ENCODE measurements at places on chromosomes 4 and X.

- DNase-seq, result no peak
These were observed 21.0 kb upstream of the SPON2 start for GRCh38 chr4:1193206-1194009.

- DNase-seq, result no peak
These were observed 60.4 kb downstream of the SHROOM2 start for GRCh38 chrX:9846631-9847030.

DNA sequence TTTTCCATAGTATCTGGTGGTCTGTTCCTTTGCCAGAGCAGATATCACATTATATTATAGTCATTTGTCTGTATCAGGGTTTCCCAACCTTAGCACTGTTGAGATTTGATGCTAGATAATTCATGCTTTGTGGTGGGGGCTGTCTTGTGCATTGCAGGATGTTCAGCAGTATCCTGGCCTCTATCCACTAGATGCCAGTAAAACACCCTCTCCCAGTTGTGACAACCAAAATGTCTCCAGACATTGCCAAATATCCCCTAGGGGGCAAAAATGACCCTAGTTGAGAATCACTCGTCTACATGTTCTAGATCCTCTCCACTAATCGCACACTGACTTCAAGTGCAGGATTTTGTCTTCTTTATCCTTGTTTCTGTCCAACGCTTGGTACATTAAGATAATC lies 160.8 kb downstream of the FANCB start:
- no peak for DNase-seq

DNA sequence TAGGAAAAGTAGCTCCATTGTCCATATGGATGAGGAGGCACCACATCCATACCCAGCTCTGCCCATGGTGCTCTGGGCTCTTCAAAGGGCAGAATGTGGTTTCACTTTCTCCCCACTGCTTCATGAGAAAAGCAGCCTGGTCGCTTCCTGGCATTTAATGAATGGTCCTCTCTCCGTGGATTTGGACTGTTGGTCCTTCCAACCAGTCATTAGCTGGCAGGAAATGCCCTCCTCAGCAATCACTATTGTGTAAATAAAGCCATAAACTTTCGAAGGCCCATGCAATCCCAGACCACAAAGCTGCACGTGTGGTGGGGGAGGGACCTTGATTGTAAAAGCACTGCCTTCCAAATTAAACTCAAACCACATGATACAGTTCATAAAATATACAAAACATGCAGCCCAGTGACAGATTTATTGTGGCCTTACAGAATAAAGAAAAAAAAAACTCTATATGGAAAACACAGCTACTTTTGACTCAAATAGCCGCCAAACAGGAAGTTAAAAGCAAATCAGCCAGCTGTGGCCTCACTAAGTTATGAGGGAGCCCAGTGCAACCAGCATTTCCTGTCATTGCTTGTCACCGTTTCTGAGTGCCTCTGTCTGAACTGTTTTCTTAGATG lies 8.1 kb downstream of the MBNL3 start:
- no peak for DNase-seq

DNA sequence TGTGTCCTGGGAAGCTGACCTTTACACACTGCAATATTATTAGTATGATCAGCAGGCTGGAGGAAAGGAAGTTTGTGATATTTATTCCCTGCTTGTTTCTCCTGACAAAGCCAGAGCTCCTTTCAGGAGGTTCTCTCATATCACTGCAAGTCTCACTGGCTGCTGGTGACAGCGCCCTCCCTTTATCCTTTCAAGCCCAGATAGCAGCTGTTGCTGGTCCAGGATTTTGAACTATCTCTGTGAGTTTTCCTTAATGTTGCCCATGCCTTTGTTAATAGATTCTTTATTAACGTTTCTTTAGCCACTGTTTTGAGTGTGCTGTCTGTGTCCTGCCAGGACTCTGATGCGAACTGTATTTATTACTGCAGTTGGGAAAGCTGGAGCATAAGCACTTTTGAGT lies 518.7 kb downstream of the C4orf33 start:
- no peak for DNase-seq

GRCh38 chr4:76485450-76485849 lies 50.4 kb downstream of the SHROOM3 start:
- no peak for DNase-seq

GRCh38 chrX:22538580-22538979 lies 265.9 kb downstream of the CBLL2 start:
- DNase-seq, result no peak

GRCh38 chr4:165758086-165758485 lies 115.0 kb upstream of the TLL1 start:
- no peak for DNase-seq

DNA sequence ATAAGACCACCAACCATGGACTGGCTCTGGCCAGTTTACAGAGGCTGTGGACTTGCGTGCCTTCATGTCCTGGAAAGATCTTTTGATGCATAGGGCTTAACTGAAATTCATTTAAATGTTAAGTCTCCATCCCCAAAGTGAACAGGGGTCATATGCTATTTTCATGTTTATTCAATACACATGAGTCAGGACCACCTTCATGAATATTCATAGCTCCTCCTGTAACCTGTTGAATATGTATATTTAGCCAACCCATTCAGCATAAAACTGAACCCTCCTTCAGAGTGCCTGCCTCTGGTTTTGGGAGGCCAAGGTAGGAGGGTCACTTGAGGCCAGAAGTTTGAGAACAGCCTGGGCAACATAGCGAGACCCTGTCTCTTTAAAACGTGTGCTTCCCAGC lies 7.1 kb downstream of the CTPS2 start:
- no peak for DNase-seq

DNA sequence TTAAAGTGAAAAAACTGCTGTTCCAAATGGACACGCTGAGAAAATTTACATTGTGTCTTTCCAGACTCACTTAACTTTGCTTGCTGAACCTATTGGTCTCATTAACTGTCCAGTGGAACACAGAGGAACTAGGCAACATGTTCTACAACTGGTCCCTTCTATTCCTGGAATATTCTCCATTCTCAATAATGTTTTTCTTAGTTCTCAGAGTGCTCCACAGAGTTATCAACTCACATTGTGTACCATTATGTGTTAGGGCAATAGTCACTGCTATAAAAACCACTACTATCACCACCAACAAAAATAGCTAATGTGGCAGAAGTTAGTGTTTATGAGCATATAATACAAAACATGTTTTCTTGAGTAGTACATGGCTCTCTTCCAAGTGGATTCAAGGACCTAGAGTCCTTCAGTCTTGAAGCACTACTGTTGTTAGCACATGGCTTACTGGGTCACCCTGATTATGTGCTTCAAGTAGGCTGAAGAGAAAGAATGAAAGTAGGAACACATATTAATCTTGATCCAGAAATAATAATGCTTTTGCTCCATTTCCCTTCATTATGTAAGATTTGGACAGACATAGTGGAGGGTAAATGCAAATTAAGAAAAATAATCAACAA lies 865.3 kb upstream of the HS3ST1 start:
- DNase-seq, result no peak

- no peak for DNase-seq
These were observed 27.7 kb upstream of the MAGEA11 start for GRCh38 chrX:149683966-149684730.

DNA sequence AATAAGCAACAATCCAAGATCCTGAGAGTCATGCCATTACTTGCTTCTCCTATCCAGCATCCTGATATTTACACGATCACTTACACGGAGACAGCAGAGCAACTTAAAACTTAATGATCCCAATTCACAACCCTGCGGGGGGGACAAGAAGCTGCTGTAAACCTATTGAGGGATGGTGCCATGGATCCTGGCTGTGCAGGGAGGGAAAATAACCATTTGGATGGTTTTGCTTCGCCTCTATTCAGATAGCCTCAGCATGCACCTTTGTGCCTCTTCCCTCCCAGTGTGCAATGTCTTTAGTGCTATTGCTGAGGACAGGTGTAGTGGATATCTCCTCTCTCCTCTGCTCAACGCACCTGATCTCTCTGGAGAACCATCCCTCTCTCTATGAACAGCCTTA lies 89.7 kb upstream of the PPARGC1A start:
- no peak for DNase-seq

DNA sequence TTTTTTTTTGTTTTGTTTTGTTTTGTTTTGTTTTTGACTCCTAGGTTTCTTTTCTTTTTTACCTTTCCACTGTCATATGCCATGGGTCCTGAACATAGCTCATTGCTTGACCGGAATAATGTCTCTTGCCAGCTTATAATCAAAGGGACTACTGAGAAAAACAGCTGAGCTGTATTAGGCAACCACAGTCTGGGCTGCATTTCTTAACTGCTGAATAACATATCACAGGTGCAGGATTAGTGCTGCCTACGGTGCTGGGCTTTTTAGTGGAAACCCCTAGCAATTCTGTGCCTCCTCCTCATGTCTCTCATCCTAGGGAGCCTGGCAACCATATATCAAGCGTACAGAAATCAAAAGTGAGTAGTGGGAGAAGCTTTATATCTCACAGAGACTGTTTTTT lies 333.5 kb downstream of the BMPR1B start:
- DNase-seq, result peak; percentile 46

- no peak for DNase-seq
These were observed 35.7 kb downstream of the HAND2 start for GRCh38 chr4:173494013-173494970.

GRCh38 chr4:129583868-129584267 lies 487.9 kb downstream of the C4orf33 start:
- DNase-seq, result no peak

DNA sequence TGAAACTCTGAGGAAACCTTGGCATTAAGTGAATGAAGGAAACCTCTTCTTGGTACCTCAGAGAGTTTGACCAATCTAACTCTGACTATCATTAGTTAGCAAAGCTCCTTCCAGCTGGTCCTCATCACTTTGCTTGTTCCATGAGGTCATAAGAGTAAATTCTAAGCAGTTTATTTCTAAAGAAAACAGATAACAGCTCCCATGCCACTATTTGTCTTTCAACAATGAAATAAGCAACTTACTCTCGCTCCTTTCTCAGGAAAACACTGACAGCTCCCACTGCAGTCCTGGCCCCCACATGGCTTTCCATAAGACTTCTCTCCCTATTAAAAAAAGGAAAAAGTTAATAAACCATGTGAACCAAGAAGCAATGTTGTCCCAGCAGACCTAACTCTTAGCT lies 127.7 kb downstream of the COL4A6 start:
- DNase-seq, result no peak

GRCh38 chr4:100106982-100107381 lies 83.3 kb downstream of the DDIT4L start:
- no peak for DNase-seq

GRCh38 chr4:101066626-101067170 lies 280.6 kb downstream of the PPP3CA start:
- DNase-seq, result no peak

DNA sequence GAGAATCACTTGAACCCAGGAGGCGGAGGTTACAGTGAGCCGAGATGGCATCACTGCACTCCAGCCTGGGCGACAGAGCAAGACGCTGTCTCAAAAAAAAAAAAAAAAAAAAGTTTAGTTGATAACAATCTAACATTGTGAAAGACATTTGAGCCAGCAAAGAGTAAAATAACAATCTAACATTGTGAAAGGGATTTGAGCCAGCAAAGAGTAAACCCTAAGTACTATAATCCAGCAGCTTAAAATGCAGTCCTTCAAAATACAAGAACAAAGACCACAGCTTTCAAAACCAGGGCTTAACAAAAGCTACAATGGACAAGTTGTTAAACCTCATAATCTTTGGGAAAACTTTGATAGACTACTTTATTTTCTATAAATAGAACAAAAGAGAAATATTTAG lies 16.9 kb downstream of the MFAP3L start:
- no peak for DNase-seq

DNA sequence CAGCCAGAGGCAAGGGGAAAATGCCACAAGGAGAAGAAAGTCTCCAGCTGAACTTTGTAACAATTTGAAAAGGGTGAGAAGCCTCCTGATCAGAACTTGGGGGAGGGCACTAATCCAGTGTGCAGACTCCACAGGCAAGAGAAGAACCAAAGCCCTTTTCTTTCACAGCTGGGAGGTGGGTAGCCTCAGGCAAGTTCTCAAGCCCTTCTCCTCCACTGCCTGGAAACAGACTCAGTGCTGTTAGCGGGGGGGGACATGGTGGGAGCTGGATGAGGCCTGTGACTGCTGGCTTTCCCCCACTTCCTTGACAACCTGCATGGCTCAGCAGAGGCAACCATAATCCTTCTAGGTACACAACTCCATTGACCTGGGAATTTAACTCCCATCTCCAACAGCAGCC lies 92.5 kb downstream of the LHFPL1 start:
- no peak for DNase-seq

DNA sequence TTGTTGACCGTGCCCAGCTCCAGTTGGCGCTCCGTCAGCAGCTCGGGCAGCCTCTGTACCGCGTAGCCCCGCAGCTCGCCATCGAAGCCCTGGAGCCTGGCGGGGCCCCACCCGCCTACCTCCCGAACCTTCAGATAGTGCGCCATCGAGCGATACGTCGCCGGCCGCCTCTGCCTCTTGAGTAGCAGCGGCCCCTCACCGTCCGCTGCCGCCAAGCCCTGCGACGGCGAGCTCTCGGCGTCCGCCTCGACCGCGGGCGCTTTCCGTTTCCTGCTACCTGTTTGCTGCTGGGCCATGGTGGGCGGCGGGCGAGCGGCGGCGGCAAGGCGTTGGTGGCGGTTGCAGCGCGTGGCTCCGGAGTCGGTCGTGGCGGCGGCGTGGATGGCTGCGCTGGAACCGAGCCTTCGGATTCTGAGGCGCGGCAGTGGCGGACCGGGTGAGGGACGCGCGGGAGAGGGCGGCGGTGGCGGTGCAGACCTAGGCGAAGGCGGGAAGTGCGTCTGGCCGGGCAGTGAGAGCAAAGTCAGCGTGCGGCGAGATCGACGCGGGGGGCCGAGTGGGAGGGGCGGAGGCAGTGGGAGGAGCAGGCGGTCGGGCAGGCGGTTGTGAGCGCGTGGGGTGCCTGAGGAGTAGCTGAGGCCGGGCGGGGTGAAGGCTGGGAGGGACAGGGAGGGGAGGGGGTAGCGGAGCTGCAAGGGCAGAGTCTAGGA lies at the start of gene DCAF12L1:
DCAF12L1 (minus strand) TSS at position 502 of the 710 bp plus-strand sequence; CDS start at position 296, 206 bp downstream.
- DNase-seq, result no peak

GRCh38 chrX:24839331-24839730 lies 145.6 kb downstream of the POLA1 start:
- DNase-seq, result no peak

DNA sequence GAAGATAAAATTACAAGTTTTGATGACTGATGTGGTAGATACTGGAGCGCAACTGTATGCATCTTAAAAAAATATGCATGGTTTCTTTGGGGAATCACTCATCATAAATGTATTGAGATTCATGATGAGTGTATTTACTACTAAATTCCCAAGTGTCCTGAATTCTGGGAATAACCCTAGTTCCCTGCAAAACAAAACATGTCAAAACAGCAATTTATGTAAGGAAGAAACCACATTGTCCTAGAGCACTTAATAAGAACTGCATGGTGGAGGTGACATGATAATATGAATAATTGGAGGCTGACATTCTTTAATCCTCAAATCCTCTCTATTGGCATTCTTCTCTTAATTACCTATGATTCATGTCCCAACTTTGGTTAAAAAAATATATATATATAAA lies 1804.7 kb downstream of the STIM2 start:
- no peak for DNase-seq

DNA sequence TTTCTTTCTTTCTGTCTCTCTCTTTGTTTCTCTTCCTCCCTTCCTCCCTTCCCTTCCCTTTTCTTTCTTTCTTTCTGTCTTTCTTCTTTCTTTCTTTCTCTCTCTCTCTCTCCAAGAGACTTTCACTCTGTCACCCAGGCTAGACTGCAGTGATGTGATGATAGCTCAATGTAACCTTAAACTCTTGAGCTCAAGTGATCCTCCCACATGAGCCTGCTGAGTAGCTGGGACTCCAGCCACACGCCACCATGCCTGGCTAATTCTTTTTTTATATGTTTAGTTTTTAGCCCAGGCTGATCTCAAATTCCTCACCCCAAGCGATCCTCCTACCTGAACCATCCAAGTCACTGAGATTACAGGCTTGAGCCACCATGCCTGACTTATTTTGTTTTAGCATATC lies 64.3 kb upstream of the EMCN start:
- DNase-seq, result no peak
